ENCODE measurements at places on chromosomes 4 and X.

DNA sequence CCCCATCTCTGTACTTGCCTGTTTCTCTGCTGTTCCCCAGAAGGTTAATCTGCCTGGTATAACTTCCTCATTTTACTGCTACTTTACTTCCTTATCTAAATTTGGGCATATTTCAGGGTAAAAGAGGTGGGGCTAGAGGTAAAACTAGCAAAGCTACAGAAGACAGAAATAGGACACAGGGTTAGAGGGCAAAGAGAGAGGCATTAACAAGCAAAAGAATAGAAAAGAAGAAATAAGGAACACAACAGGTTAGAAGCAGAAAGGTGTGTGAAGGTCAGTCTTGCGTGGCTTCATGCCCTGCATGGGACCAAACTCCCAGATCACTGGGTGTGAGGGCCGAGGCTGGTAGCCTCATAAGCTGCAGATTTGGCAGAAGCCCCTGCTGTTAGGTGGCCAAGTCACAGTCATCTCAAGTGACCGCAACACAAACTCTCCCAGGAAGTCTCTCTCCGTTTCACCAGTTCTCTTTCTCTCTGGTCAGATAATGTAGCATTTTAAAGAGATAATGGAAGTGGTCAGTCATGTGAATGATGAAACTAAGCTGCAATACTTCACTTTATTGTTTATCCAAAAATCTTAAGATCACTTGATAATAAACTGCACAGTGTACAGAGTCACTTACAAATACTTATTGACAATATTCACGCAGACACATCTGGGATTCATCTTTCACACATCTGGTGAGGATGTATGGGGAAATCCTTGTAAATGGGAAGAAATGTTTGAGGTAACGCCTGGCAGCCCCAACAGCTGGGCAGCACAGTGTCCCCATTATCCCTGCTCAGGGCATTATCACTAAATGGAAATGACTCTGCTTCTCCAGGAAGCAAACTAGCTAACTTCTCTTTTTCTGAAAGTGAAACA, 16.4 kb downstream of the TMEM154 start:
- no peak for DNase-seq

- no peak for DNase-seq
These were observed 502.7 kb downstream of the PACRGL start for GRCh38 chr4:21202959-21203358.

GRCh38 chr4:80295336-80295735, 28.9 kb downstream of the FGF5 start:
- no peak for DNase-seq

GRCh38 chr4:176896211-176896610, 103.5 kb upstream of the VEGFC start:
- no peak for DNase-seq

GRCh38 chr4:184843984-184844554, 18.3 kb upstream of the ACSL1 start:
- no peak for DNase-seq

GRCh38 chrX:119045884-119046283, 26.9 kb upstream of the CT47C1 start:
- no peak for DNase-seq

DNA sequence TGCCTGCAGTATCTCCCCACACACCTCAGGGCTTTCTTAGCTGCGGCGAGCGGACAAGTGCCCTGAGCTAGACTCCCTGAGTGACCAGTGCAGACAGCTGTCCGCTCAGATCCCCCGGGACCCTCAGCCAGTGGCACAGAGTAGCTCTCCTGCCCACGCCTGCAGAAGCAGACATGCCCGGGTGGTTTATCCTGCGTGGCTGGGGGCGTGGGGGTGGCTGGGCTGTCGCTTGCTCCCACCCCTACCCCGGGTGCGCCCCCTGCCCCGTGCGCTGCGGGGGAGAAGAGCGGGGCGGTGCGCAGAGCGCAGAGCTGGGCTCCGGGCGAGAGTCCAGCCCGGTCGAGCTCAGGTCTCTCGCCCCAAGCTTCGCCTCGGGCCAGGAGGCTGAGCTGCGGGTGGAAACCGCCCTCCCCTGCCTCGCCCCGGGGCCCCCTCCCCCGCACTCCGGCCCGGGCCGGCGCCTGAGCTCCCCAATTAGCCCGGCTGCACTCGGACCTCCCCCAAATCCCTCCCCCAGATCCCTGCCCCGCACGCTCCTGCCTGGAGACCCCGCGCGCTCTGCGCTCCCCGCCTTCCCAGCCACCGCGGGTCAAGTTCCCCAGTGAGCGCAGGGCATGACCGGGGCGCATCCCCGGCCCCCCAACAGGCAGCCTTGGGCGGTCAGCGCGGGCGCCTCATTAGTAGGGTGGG, 11.7 kb upstream of the SHOX start:
- no peak for DNase-seq

- no peak for DNase-seq
These were observed 24.4 kb upstream of the CFAP299 start for GRCh38 chr4:80311130-80311529.

- no peak for DNase-seq
These were observed 175.2 kb downstream of the ADGRL3 start for GRCh38 chr4:61375301-61375700.

DNA sequence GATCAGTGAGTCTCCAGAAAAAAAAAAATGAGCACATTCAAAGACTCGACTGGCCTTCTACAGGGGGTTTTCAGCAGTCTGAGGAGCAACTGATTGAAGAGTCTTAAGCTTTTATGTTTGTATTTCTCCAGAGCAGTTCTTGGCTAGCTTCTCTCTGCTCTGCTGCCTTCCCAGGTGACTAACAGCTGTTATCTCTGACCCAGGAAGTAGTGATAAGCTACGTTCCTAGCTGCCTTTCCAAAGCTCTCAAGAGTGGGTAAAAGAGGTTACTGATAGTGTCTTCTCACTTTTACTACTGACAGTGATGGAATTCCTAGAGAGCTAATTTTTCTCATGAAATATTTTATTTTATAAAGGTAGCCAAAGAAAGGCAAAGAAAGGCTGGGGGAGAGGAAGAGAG, 66.6 kb downstream of the ENOX2 start:
- no peak for DNase-seq

- DNase-seq = no peak
These were observed 620 bp downstream of the ANAPC10 start for GRCh38 chr4:145097331-145097820.

DNA sequence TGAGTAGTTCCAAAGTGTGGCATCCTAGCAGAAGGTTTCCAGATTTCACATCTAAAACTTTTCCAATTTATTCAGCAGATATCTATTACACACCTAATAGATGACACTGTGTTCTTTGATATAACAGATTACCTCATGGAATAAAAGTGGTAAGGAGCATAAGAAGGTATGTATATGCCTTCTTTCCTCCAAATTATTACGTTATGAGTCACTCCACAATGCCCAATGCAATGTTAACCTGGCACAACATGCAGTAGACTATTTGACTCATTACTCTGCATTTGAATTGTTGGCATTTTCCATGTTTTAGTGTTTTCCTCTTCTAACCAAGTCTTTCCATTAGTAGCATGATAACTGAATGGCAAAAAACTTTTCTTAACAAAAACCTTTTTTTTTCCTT, 383.6 kb downstream of the ADGRL3 start:
- no peak for DNase-seq

DNA sequence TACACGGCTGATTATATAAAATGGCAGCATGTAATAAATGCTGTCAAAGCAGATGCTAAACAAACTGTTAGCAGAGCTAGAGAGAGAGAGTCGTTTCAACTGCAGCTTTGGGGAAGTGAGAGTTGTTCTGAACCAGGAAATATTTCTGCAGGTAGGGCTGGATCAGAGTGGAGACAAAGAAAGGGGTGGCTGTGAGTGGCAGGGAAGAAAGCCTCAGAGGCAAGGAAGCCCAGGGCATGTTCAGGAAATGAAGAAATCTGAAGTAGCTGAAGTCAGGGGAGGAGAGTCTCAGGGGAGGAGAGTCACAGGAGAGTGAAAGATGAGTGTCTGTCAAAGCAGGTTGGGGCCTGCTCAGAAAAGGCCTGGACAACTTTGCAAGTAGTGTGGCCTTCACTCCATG, 48.4 kb upstream of the RPS6KA3 start:
- no peak for DNase-seq

- peak; percentile 32 for DNase-seq
These were observed 1587.9 kb upstream of the ADGRL3 start for GRCh38 chr4:59612235-59612634.

- DNase-seq = peak; percentile 6
These were observed 449.3 kb downstream of the RPA4 start for GRCh38 chrX:97332963-97333362.

GRCh38 chr4:187188118-187188517, 464.5 kb upstream of the FAT1 start:
- DNase-seq = no peak

GRCh38 chr4:150160473-150160872, 82.2 kb downstream of the DCLK2 start:
- no peak for DNase-seq

GRCh38 chr4:25020236-25020635, 10.5 kb downstream of the LGI2 start:
- no peak for DNase-seq
